ENCODE measurements at places on chromosomes 7 and 10.

- DNase-seq, result no peak
Measured at GRCh38 chr7:71411475-71411874, 279.5 kb downstream of the GALNT17 start.

DNA sequence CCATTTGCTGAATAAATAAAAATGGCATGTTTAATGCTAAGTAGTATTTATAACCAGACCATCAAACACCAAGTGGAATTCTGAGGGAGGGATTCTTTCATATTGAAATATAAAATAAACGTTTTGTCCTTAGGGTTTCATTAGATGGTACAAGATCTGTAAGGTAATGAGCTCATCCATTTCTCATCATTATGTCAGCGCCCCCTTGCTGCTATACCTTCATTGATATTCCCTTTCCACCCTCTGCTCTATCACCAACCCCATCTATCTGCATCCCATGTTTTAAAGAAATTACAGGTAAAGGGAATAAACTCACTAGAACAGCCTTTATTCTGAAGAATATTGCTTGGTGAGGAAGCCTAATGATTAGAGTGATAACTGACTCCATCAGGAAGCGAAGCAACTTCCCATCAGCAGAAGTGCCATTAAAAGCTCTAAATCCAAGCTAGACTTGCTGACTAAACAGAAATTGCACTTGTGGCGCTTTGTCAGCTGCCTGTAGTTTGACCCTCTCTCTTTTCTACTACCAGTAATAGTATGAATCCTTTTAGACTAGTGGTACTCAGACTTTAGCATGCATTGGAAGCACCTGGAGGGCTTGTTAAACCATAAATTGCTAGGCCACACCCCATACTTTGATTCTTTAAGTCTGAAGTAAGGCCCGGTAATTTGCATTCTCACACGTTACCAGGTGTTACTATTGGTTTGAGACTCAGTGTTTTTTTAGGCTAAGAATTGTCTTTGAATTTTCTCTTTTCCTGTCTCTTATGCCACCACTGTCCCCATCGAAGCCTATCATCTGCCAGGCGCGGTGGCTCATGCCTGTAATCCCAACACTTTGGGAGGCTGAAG is 27.5 kb downstream of the ADD3 start:
- DNase-seq, result no peak

DNA sequence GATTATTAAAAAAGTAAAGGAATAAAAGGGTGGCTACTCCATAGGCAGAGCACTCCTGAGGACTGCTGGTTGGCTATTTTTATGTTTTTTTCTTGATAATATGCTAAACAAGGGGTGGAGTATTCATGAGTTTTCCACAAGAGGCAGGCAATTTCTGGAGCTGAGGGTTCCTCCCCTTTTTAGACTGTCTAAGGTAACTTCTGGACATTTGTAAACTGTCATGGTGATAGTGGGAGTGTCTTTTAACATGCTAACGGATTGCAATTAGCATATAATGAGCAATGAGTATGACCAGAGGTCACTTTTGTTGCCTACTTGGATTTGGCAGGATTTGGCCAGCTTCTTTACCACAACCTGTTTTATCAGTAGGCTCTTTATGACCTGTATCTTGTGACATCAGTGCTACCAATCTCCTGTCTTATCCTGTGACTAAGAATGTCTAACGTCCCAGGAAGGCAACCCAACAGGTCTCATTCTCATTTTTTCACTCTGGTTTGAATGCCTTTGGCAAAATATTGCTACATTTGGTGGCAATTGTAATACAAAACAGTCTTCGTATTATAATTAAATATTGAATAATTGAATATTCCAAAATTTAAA is 587.8 kb upstream of the POM121L12 start:
- DNase-seq, result no peak

- DNase-seq, result no peak
Measured at GRCh38 chr10:48946891-48947500, 7.4 kb upstream of the LRRC18 start.

- no peak for DNase-seq
Measured at GRCh38 chr7:152859781-152860191, 100.2 kb downstream of the ACTR3B start.
